ENCODE measurements at places on chromosomes 6 and 20.

- H3K27ac ChIP-seq: no peak overlapping the region
- H3K27me3 ChIP-seq: no peaks in the 10 kb centered on the region
- no peak overlapping the region for H3K4me3 ChIP-seq
- H3K4me1 ChIP-seq: peaks cover 4% of the 10 kb centered on the region
- no peaks in the 10 kb centered on the region for H3K36me3 ChIP-seq
Measured at GRCh38 chr6:3349388-3350251, 90.9 kb downstream of the PSMG4 start.

DNA sequence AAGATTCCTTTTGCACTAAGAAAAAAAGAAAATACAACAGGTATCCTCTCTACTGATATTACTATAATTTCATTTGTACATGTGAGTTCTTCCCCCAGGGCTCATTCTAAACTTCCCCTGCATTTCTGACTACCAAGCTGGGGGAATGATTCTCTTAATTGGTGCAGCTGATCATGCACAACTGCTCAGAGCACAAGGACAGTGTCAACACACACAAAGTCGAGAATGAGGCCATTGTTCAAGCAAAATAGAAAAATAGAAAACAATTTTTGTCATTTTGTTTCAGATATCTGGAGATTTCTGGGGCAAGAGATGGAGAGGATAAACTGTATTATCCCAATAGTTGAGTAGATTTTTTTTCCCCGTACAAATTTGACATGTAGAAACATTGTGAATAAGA, 236.3 kb downstream of the HAO1 start:
- H3K27me3 ChIP-seq: no peaks in the 10 kb centered on the region
- no peak for DNase-seq
- H3K27ac ChIP-seq: no peak overlapping the region

- H3K27me3 ChIP-seq: no peaks in the 10 kb centered on the region
- H3K4me1 ChIP-seq: peaks cover 20% of the 10 kb centered on the region
- H3K36me3 ChIP-seq: peaks cover 26% of the 10 kb centered on the region
- no peak overlapping the region for H3K27ac ChIP-seq
- H3K4me3 ChIP-seq: no peak overlapping the region
Measured at GRCh38 chr6:88722686-88723085, 240.7 kb downstream of the RNGTT start.

GRCh38 chr6:123211777-123212545, 215.9 kb downstream of the CLVS2 start:
- no peak overlapping the region for H3K4me3 ChIP-seq
- no peaks in the 10 kb centered on the region for H3K27me3 ChIP-seq
- H3K27ac ChIP-seq: no peak overlapping the region
- H3K4me1 ChIP-seq: no peaks in the 10 kb centered on the region
- DNase-seq: no peak
- H3K36me3 ChIP-seq: no peaks in the 10 kb centered on the region

GRCh38 chr6:123859291-123859690, 55.6 kb downstream of the NKAIN2 start:
- no peaks in the 10 kb centered on the region for H3K4me1 ChIP-seq
- no peak for DNase-seq
- H3K4me3 ChIP-seq: no peak overlapping the region
- H3K36me3 ChIP-seq: no peaks in the 10 kb centered on the region
- no peaks in the 10 kb centered on the region for H3K27me3 ChIP-seq

- H3K4me1 ChIP-seq: no peaks in the 10 kb centered on the region
- no peak overlapping the region for H3K27ac ChIP-seq
- no peaks in the 10 kb centered on the region for H3K27me3 ChIP-seq
- H3K36me3 ChIP-seq: no peaks in the 10 kb centered on the region
- no peak for DNase-seq
- no peak overlapping the region for H3K4me3 ChIP-seq
Measured at GRCh38 chr6:112466373-112467151, 119.4 kb downstream of the RFPL4B start.

- peaks cover 3% of the 10 kb centered on the region for H3K4me1 ChIP-seq
- no peak overlapping the region for H3K27ac ChIP-seq
- no peak for DNase-seq
- H3K27me3 ChIP-seq: peaks cover 11% of the 10 kb centered on the region
- H3K36me3 ChIP-seq: no peaks in the 10 kb centered on the region
Measured at GRCh38 chr6:6694368-6694780, 105.9 kb downstream of the LY86 start.

- H3K4me1 ChIP-seq: no peaks in the 10 kb centered on the region
- peaks cover 17% of the 10 kb centered on the region for H3K36me3 ChIP-seq
- no peak overlapping the region for H3K4me3 ChIP-seq
- no peak for DNase-seq
- H3K27me3 ChIP-seq: no peaks in the 10 kb centered on the region
Measured at GRCh38 chr6:80217794-80218193, 111.3 kb downstream of the BCKDHB start.

DNA sequence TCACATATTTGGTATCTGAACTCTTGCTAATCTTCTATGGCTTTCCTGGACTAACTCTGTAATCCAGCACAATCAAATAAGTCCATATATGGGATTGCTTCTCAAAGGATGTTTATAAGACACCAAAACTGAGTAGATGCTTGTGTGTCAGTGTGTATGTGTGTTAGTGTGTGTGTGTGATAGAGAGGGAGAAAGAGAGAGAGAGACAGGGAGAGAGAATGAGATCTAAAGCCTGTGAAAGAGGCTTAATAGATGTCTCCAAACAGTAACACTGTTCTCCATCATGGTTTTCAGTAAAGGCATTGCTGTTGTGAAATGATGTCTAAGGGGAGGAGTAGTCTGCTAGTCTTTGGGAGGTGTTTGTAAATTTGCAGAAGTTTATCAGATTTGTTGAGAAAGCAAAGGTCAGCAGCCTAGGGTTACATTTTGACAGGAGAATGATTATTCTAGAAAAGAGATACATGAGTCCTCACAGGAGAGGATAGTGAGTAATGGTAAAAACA, 73.9 kb upstream of the MLIP start:
- DNase-seq: no peak
- H3K36me3 ChIP-seq: no peaks in the 10 kb centered on the region
- H3K4me3 ChIP-seq: no peak overlapping the region
- no peaks in the 10 kb centered on the region for H3K27me3 ChIP-seq
- no peaks in the 10 kb centered on the region for H3K4me1 ChIP-seq

Measured in activated naive CD8-positive, alpha-beta T cell treated with anti-CD3 and anti-CD28 coated beads for 36 hours (primary cell).